ENCODE measurements at places on chromosomes 2 and 18. TPM values are rescaled to one million over a fixed set of nuclear protein-coding genes. Genes with fewer than 3 reads are reported as not detected.

DNA sequence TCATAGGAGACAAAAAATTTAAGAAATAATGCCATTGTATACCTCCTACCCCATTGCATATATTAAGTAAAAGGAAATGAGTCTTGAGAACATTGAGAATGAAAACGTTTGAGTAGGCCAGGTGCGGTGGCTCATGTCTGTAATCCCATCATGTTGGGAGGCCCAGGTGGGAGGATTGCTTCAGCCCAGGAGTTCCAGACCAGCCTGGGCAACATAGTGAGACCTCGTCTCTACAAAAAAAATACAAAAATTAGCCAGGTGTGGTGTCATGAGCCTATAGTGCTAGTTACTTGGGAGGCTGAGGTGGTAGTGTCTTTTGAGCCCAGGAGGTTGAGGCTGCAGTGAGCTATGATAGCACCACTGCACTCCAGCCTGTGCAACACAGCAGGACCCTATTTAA lies 107.7 kb upstream of the MGAT5 start:
- no peak for DNase-seq

DNA sequence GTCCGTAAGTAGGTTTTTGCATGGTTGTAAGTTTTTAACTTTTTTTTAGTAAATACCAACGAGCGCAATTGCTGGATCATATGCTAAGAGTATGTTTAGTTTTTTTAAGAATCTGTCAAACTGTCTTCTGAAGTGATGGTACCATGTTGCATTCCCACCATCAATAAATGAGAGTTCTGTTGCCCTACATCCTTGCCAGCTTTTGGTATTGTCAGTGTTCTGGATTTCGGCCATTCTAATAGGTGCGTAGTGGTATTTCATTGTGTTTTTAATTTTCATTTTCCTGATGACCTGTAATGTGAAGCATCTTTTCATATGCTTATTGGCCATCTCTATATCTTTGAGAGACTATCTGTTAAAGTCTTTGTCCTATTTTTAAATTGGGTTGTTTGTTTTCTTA lies 114.3 kb downstream of the LDLRAD4 start:
- no peak for DNase-seq

- DNase-seq: no peak
These were observed 33.9 kb downstream of the CD8B2 start for GRCh38 chr2:106521016-106521415.

Gene ZNF142
- total RNA-seq: 22.6 TPM

Gene GAD1
- 0.82 TPM for total RNA-seq

Gene CGREF1
- total RNA-seq: 2.5 TPM

All from kidney epithelial cell (primary cell).